ENCODE measurements at places on chromosomes 6 and 20.

- no peak for DNase-seq
Observed at GRCh38 chr20:17500271-17500670, 30.9 kb downstream of the BFSP1 start.

GRCh38 chr6:56802584-56802983 is 152.3 kb upstream of the BEND6 start:
- no peak for DNase-seq

DNA sequence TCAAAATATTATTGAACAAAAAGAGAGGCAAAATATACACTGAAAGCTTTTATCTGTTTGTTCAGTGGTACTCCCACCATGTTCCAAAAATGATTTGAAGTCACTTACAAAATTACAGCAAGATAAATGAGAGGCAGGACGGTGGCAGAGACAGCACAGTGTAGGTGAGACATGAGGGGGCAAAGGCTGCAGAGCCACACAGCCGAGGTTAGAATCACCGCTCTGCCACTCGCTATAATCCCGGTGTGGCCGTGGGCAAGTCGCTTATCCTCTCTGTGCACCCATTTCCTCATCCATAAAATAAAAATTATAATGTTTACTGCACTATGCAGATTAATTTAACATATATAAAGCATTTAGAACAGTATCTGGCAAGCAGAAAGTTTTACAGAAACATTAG is 140.1 kb upstream of the BEND6 start:
- no peak for DNase-seq

DNA sequence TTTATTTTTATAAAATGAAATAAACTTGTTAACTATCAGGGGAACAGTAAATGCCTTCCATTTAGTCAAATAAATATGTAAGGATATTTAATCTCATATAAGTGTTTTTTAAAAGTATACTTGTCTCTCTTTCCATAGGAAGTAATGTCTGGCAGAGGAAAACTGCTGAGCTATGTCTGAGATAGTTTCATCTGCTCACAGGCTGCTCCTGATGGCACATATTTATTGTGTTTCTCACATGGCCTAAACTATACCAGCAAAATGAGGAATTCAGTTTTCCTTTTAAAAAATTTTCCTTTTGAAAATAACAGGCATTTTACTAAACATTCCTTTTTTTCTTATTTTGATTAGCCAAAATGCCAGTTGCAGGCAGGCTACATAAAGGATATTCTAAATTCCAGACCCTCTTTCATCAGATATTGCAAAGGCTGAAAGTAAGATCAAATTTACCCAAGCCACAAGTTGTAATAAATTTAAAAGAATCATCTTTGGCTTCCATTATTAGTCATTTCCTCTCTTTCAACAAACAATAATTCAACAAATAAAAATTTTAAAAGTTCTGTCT is 60.1 kb upstream of the RNF146 start:
- no peak for DNase-seq

- no peak for DNase-seq
Observed at GRCh38 chr6:109834595-109835437, 143.3 kb upstream of the GPR6 start.

Data from stimulated activated CD8-positive, alpha-beta memory T cell treated with anti-CD3 and anti-CD28 coated beads, Interleukin-4, amount 100 ng/mL, for 4 hours (primary cell).